ENCODE measurements at places on chromosomes 3 and 15.
A peak's percentile ranks its signal among the peaks of the same experiment; 100 is the strongest.

- no peak for DNase-seq
Measured at GRCh38 chr3:170056710-170057454, 19.1 kb downstream of the GPR160 start.

DNA sequence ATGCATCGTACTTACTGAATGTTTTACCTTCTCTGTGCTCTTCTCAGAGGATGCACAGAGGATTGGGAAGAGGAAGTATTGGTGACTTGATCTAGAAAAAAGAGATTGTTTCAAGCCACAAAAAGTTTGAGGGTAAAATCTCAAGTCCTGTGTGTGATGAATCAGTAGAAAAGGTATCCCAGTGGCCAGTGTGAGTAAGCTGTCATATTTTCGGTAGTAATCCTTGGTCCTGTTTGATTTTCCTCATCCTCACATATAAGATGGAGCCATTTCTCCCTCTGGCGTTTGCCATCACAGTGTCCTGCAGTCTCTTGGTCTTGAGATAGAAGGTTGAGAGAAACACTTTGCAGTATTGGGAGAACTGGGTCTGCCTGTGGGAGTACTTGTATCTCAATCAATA, 166.8 kb downstream of the LPP start:
- no peak for DNase-seq

DNA sequence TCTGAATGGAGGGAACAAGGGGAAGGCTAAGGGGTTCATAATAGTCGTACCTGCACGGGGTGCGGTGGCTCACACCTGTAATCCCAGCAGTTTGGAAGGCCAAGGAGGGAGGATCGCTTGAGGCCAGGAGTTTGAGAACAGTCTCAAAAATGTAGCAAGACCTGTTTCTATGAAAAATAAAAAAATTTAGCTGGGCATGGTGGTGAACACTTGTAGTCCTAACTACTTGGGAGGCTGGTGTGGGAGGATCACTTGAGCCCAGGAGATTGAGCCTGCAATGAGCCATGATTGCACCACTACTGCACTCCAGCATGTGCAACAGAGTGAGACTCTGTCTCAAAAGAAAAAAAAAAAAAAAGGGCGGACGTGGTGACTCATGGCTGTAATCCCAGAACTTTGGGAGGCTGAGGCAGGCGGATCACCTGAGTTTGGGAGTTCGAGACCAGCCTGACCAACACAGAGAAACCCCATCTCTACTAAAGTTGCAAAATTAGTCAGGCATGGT, 17.9 kb upstream of the HDAC11 start:
- DNase-seq = no peak

DNA sequence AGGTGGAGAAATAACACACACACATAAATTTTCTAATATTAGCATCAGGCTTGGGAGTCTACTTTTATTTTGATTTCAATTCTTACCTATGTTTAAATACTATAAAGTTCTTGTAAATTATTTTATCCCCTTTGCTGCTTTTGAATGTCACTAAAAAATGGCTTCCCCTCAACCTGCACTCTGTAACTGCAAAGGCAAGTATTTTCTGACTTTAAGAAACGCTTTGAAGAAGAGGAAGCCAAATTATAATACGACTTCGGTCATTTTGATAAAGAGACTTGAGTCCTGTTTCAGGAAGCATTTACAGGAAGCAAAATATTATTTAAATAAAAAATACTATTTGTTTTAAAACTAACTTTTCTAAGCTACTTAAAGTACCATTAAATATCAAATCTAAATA, 627.7 kb upstream of the AGTR1 start:
- DNase-seq = no peak

- DNase-seq = peak; percentile 14
Measured at GRCh38 chr3:161508852-161509477, 12.4 kb downstream of the OTOL1 start.

GRCh38 chr3:123119802-123120201, 53.0 kb downstream of the PDIA5 start:
- no peak for DNase-seq

- peak; percentile 51 for DNase-seq
Measured at GRCh38 chr3:140188285-140188684, 253.3 kb downstream of the CLSTN2 start.

GRCh38 chr3:183213415-183214276, 39.4 kb upstream of the B3GNT5 start:
- no peak for DNase-seq

DNA sequence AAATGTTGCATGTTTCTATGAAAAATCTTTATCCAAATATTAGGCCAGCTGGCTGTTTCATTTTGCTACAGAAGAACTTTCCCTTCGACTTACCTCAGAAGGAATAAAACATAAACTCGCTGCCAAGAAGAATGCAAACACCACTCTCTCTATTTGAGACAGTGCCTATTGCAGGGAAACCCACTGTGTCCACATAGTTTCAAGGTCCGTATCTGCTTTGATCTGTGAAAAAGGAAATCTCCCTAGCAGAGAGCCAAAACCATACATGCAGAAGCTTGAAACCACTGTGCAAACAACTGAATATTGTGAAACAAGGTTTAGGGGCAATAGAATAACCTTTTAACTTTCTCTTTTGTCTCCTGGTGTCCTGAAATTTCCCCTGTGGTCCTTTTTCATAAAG, 35.0 kb upstream of the CAPN7 start:
- no peak for DNase-seq

- DNase-seq = no peak
Measured at GRCh38 chr3:152328841-152329240, 60.1 kb downstream of the MBNL1 start.

DNA sequence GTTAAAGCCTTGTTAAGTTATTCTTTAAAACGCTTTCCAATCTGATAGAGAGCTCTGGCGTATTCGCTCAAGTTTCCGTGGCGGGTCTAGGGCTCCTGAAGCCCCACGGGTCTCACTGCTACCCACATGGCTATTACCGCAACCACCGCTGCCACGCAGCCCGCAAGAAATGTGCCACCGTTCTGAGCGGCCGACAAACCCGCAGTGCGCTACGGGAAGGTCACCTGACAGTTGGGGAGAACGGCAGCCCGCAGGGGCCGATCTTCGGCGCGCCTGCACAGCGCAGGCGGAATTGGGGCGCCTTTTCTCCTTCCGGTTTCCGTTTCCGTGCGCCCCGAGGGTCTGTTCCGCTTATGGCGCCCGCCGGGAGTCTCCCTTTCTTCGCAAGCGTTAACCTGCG, 76.6 kb upstream of the SNRPN start:
- no peak for DNase-seq

DNA sequence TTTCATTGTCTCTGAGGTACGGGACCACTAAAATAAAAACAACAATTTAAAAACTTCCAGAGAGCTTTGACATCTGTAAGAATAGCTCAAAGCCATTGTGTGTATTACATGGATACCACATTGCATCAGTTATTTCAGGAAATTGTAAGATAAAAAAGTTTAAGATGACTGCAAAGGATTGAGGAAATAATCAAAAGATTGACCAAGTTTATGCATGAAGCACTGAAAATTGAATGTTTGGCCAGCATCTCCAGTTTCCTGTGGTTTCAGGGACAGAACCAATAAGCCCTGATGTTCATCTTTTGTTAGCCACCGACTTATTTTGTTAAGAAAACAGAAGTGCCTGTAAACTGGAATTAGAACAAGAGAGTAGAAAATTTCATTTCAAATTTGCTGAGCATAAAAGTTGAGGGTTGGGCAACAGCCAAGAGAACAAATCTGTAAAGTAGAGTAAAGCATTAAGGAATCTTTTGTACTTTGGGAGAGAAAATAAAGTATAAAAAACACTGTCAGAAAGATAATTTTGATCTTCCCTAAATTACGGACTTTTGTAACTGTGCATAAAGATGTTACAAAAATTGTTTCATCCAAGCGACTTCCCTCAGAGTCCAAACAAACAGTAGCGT, 211.5 kb upstream of the P2RY1 start:
- DNase-seq = no peak

GRCh38 chr3:46586738-46587246, 20.7 kb upstream of the LRRC2 start:
- no peak for DNase-seq

DNA sequence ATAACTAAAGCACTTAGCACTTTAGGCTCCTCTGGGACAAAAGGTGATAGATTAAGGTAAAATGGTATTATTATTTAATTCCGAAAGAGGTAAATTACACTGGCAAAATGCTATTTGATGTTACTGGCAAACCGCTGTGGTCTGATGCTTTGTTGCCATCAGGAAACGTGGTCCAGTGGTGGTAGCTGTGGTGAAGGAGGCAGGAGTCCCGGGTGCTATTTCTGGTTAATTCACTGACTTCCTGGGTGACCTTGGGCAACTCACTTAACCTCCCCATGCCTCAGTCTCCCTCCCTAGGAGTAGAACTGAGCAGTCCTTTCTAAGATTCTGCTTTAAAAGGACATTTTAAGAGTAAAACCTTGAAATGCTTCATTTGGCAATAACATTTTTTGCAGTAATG, 233.4 kb downstream of the ZPLD1 start:
- DNase-seq = no peak

DNA sequence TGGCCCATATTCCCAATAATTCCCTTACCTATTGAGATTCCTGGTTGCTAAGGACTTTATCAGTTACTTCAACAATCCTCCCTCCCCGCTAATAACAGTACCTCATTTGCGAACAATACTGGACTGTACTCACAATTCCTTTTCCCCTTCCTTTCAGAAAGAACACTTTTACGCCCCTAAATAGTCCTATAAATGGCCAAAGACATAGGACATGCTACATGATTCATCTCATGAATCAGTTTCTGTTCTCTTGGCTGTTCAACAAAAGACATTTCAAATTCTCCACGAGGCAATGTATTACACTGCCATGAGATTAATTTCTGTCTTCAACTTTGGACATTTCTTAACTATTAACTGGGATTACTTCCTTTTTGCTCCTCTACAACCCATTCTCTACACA, 264.4 kb downstream of the TIGIT start:
- no peak for DNase-seq

- DNase-seq = no peak
Measured at GRCh38 chr15:85149465-85150129, 167.9 kb downstream of the PDE8A start.

DNA sequence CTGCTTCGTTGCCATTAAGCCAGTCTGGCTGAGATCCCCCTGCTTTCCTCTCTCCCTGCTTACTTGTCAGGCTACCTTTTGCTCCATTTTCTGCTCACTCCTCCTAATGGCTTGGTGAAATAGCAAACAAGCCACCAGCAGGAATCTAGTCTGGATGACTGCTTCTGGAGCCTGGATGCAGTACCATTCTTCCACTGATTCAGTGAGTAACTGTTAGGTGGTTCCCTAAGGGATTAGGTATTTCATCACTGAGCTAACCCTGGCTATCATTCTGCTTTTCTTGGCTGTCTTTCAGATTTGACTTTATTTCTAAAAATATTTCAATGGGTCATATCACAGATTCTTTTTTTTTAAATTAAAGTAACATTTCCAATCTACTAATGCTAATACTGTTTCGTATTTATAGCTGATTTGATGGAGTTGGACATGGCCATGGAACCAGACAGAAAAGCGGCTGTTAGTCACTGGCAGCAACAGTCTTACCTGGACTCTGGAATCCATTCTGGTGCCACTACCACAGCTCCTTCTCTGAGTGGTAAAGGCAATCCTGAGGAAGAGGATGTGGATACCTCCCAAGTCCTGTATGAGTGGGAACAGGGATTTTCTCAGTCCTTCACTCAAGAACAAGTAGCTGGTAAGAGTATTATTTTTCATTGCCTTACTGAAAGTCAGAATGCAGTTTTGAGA, 25.0 kb downstream of the CTNNB1 start:
- DNase-seq = no peak

DNA sequence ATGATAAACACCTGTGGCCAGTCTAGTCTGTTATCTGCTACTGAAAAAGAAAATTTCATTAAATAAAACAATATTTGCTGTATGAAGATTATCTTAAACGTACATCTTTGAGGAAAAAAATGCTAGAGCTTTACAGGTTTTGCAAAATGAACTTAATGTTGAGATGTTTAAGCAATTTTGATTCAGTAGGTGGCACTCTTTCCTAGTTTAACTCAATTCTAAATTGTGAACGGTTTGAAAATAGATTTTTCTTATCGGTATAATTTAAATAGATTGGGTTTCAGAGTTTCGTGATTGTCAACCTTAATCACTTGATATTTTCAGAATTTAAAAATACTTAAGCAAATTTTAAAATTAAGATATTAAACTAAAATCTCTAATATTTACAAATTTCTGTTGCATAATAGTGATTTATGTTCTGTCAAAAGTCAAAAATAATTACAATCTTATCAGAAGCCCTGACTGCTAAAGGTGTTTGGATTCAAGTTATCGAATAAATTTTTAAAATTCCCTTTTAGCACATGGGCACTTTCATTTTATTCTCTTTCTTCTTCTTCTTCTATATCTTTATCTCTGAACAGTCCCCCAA, 7.0 kb upstream of the RNF111 start:
- peak; percentile 70 for DNase-seq

- DNase-seq = no peak
Measured at GRCh38 chr3:50003824-50004223, 63.9 kb downstream of the RBM6 start.

GRCh38 chr3:195137638-195138588, 133.0 kb downstream of the XXYLT1 start:
- no peak for DNase-seq

- DNase-seq = no peak
Measured at GRCh38 chr3:65888196-65888595, 150.5 kb downstream of the MAGI1 start.

DNA sequence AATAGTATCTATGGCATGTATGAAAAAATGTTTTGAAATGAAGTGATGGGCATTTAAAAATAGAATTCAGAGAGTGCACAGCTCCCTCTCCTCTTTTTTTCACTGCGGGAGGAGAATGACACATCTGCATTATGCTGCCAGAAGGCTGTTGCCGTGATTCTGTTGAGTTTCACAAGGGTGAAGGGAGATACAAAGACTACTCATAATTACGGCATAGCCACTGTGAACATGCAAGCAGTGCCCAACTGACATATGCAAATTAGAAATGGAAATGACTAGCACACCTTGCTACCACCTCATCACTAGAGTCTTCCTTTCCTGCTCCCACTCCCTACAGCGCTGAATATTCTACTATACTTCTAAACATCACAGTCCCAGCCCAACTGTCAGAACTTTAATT, 20.1 kb downstream of the IFT57 start:
- no peak for DNase-seq
